ENCODE measurements at places on chromosomes 4 and X.
A peak's percentile ranks its signal among the peaks of the same experiment; 100 is the strongest.

DNA sequence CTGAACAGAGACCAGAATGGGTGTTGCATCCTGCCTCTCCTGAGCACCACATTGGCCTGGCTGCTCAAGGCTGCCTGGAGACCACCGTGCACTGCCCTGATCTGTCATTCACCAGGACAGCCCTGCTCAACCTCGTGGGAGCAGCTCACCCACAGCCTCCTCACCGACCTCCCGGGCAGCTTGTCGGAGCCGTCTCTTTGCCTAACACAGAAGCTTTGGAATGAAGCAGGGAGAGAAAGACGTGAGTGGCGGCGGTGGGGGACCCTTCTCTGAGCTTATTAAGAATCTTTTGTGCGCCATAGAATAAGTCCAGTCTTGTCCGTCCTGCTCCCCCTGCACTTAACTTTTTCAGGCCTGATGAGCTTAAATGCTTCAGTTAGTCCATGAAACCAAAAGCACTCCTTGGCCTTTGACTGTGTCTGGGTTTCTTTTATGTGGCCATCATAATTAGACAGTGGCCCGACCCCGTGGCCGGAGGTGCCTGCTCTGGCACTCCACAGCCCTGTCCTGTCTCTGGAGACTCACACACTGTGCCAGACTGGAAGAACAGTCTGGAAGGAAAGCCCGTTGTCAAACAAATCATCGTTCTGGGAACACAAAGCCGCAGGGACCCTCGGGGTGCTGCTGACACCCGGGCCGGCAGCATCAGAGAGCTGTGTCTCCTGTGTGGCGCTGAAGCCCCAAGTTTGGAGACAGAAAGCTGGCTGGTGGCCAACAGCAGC is 192.8 kb downstream of the BCOR start:
- no peak for DNase-seq

DNA sequence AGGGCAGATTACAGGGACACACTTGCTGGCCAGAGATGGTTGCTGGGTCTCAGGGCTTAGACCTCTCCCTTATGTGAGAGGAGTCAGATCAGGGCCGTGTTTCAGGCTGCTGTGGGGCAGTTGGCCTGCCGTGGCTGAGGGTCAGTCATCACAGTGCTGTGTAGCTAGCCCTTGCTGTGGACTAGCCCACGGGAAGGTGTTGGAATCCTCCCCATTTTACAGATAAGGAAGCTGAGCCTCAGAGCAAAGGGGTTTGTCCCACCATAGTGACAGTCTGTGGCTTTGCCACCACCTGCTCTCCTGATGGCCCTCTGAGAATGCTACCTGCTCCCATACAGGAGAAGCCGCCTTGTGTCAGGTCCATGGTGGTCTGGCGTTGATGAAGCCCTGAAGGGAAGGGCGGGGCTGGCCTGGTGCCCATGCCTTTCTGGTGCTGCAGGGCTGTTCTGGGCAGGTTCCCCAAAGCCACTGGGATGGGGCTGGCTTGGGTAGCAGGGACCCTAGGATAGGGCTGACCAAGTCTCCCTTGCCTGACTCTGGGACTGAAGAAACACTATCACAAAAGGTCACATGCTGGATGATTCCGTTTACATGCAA is 2.4 kb upstream of the FAM53A start:
- DNase-seq = no peak

DNA sequence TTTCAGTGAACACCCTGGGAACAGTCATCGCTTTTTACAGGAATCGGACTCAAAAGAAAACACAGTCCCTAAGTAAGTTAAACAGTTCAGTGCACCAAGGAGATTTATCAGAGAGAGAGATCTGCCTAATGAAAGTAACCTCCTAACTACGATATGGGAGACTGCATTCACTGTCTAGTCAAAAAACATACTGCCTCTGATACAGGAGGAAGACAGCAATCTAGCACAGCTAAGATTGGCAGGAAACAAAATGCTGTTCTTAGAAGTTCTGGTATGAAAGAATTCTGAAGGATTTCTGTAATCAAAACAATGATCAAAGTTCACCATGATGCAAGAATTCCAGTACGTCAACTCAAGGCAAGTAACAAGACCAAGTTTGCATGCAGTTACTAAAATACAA is 92.8 kb downstream of the MAML3 start:
- no peak for DNase-seq

DNA sequence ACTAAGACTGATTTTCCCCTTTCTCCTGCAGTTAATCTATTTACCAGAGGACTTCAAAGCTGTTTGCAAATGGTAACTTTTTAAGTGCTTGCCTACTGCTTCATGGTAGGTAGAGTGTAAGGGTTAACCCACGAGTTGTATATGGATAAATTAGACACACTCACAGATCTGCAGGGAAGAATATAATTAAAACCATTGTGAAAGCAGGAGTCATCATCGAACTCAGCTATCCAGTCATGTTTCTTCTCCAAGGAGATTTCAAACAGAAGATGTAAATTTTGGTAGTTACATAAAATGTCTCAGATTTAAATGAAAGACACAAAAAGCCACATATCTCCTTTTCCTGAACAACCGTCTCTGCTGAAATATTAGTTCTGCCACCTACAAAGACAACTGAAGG is 549 bp upstream of the XG start:
- no peak for DNase-seq

GRCh38 chrX:108165383-108166111 is 74.0 kb downstream of the ATG4A start:
- no peak for DNase-seq

- DNase-seq = no peak
Observed at GRCh38 chr4:68077737-68078136, 51.9 kb downstream of the TMPRSS11F start.

DNA sequence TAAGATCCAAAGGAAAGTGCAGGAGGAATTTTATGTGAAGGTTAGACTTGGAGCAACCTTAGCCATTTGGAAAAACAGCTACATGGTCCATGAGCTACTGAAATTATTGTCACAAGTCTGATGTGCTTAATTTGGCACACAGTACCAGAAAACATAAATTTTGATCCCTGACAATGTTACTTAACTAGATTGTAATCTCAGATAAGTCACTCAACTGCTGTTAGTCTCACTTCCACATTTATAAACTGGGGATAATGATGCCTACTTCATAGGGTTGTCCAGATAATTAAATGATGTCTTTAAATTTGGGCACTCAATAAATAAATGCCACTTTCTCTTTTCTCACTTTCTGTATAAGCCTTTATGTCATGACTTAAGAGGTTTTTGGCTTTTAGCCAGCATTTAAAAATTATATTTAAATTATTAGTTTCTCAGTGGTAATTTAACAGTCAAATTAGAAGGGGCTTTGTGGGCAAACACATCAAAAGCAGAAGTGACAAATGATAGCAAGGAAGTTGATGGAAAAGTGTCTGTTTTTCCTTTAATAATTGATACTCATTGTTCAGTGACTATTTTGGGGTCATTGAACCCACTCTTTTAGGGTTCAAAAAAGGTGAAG is 58.3 kb downstream of the PAQR3 start:
- DNase-seq = no peak

DNA sequence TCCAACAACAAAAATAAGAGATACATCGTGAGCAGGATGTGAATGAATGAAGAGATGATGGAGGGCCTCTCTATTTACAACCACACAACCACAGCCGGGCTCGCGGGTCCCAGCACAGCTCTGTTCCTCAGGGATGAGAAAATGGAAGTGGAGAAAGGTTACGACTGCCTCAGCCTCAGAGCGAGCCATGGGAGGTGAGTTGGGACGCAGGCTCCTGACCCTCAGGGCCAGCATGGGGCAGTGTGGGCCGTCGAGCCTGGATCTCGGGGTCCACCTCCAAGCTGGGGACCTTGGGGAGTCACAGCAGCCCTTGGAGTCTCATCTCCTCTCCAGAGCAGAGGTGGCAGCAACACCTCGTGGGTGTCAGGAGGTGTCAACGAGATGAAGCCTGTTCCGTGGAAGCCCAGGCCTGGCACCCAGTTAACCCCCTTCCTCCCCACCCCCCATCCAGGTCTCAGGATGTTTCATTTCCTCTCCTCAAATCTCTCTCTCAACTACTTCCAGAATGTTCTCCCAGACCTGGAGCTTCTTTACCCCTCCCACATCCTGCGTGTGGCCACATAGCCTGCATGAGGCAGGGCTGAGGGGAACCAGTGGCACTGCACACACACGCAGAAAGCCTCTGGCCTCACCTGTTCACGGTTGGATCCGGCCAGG is 25.9 kb downstream of the C4orf50 start:
- DNase-seq = no peak

DNA sequence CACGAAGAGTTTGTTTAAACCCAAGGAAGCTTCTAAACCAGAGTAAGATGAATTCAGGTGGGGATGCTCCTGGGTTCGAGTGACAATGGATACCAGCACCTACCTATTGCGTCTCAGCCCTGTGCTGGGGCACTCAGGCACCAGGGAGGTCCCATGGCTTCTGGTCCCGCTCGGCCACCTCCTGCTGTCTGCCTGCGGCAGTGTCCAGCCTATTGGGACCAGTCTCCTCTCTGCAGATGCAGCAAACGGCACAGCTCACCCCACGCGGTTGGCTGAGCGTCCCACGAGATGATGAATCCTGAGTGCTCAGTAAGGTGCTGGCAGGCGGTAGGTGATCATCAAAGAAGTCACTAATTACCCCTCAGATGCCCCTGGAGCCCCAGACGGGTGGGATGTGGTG is 75.2 kb downstream of the ACOX3 start:
- DNase-seq = no peak

DNA sequence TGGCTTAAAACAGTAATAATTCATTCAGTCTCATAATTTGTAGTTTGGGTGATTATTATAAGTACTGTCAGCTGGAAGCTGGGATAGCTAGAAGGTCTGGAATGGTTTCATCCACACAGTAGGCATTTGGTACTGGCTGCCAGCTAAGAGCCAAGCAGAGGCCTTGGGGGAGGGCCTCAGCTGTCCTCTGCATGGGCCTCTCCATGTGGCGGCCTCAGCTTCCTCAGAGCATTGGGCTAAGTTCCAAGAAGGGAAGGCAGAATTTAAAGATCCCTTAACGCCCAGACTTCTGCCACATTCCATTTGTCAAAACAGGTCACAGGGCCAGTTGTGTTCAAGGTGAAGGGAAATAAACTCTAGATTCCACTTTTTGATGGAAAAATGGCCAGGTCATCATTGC is 93.3 kb downstream of the NEUROG2 start:
- no peak for DNase-seq

DNA sequence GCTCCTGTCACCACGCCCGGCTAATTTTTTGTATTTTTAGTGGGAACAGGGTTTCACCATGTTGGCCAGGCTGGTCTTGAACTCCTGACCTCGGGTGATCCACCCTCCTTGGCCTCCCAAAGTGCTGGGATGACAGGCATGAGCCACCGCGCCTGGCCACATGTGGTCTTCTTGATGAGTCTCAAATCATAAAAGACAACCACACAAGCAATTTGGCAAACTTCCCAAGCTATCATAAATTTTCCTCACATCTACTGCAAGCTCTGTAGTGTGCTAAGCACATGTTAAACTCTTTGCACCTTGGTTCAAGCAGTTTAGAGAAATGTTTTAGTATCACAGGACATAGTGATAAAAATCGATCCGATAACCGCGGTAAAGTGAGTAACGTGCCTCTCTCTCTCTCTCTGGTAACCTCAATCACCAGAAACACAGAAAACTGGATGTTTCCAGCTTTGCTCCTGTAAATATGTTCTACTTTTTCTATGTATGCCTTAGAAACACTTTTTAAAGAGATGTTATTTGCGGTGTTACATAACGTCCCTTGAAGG is 256.8 kb downstream of the DHRSX start:
- no peak for DNase-seq

GRCh38 chr4:158819942-158820786 is 51.3 kb downstream of the FNIP2 start:
- no peak for DNase-seq

DNA sequence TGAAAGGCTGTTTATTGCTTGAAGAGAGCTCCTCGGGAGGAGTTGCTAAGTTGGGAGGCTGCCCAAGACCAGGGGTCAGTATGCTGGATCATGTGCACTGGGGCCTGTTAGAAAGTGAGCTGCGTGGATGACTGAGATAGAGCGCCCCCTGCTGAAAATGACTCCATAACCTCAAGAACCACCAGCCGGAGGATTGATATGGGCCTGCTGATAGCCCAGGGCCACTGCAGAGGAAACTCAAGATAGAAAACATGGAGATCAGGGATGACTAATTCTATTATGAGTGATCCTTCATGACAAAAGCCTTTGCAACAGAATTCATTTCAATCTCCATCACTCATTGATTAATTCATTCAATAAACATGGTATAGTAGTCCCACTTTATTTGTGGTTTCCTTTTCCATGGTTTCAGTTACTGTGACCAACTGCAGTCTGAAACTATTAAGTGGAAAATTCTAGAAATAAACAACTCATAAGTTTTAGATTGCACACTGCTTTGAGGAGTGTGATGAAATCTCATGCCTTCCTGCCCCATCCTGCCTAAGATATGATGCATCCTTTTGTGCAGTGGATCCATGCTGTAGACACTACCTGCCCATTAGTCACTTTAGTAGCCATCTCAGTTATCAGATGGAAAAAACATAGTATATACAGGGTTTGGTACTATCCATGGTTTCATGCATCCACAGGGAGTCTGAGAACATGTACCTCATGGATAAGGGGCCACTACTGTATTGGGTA is 126.7 kb upstream of the MBNL3 start:
- DNase-seq = peak; percentile 38

DNA sequence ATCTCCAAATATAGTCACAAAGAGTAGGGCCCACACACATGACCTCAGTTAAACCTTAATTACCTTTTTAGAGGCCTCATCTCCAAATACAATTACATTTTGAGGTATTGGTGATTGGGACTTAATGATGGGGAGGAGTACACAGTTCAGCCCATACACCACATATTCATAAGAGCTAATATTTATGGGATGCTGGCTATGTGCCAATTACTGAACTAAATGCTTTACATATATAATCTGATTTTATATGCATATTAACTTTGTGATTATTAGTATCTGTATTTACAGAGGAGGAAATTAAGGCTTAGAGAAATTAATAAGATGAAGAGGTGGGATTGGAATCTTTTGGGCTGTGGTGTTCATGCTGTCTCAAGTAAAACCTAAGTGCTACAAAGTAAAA is 17.8 kb downstream of the SMARCAD1 start:
- no peak for DNase-seq

GRCh38 chr4:10032625-10033024 is 11.3 kb upstream of the SLC2A9 start:
- DNase-seq = no peak

DNA sequence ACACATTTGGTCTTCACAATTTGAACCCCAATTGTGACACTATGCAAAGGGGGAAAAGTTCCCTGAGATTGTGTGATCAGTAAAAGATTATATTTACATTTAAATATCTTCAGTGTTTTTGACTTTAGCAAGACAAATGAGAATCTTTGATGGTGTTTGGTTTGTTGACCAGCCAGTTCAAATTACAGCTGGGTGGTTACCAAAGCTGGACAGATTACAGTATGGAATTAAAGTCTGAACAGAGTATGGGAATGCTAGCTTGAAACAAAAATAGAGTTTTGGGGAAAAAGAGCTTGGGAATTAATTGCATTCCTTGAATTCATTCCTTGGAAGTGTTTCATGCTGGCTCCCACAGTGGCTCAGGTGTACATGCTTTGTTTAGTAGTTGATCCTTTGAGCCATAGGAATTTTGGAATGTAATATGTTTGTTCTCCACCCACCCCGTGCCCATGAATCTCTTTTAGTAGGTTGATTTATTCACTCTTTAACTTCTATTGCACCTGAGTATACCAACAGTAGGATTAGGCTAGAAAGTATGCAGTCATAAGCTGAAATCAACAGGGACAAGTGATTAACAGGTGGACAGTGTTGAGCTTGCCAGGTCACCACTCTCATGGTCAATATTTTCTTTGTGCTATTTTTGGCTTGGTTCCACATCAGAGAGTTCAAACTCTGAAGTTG is 81.1 kb upstream of the HELT start:
- no peak for DNase-seq
